GF-D8 (cell line): ENCODE measurements at places on chromosomes 13 and 19.

DNA sequence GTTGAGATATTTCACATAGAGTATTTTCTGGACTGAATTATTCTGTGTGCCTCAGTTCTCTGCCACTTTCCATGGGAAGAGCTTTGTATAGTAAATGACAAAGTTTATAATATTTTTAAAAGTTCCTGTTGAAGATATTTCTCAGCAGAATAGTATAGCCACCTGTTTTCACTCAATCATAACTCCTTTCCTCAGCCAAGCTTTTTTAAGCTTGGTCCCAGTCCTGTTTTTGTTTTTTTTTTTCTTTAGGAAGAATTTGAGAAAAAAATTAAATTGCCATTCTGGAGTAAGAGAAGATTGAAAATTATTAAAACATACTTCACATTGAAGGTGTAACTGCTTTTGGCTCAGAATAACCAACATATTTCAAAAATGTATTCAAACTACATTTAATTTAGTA, 55.5 kb downstream of the ENOX1 start:
- no peak for DNase-seq

DNA sequence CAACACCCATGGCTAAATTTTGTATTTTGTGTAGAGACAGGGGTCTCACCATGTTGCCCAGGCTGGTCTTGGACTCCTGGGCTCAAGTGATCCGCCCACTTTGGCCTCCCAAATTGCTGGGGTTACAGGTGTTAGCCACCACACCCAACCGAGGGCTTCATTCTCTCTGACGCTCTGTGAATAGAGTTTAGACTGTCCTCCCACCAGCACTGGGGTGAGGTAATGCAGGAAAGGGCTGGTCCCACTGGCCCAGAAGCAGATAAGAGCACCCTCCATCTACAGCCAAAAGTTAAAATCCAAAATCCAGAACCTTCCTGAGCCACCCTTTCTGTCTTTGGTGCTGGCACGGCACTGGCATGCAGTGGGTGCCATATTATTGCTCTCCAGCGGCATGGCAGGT, 31.8 kb upstream of the HOMER3 start:
- peak; percentile 66 for DNase-seq

GRCh38 chr13:113900646-113901045, 36.8 kb upstream of the GAS6 start:
- DNase-seq = no peak

GRCh38 chr13:92265408-92265807, 867.0 kb downstream of the GPC5 start:
- no peak for DNase-seq

DNA sequence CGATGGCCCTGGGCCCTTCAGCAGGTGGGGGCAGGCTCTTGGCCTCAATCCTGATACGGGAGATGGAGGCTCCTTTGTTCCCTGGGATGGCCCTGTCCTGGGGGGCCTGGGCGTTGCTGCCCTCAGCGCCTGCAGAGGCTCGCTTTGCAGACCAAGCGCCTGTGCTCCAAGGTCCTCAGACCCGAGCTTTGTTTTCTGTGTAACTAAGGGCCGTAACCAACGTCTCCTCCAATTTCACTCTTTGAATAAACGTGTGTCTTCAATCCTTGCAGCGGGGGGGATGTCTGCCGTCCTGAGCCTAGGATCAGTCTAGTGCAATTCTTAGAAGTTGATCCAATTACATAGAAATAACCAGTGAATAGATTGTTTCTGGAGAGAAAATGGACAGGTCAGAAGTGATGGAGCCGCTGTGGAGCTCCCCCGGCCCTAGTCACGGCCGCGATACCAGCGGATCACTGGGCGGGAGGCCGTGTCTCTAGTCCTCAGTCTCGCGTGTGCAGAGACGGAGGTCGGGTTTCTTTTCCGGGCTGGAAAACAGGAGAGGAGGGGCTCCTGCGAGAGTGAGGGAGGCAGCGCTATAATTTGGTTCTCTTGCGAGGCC, 5.3 kb downstream of the PTBP1 start:
- no peak for DNase-seq

GRCh38 chr13:98226496-98226895, 49.4 kb upstream of the RNF113B start:
- no peak for DNase-seq

DNA sequence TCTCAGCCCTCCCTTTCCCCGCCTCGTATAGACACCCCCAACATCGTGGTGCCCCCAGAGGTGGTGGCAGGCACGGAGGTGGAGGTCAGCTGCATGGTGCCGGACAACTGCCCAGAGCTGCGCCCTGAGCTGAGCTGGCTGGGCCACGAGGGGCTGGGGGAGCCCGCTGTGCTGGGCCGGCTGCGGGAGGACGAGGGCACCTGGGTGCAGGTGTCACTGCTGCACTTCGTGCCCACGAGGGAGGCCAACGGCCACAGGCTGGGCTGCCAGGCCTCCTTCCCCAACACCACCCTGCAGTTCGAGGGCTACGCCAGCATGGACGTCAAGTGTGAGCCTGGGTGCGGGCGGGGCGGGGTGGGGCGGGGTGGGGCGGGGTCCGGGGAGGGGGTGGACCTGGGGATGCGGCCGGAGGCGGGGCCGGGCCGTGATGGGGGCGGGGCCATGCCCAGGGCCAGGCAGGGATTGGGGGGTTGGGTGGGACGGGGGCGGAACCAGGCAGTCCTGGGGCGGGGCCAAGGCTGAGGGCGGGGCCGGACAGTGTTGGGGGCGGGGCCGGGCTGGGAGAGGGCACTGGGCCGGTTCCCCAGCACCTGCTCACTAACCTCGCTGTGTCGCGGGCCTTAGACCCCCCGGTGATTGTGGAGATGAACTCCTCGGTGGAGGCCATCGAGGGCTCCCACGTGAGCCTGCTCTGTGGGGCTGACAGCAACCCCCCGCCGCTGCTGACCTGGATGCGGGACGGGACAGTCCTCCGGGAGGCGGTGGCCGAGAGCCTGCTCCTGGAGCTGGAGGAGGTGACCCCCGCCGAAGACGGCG, 7.8 kb downstream of the MAG start:
- DNase-seq = no peak
